ENCODE measurements at places on chromosomes 3 and 15.

DNA sequence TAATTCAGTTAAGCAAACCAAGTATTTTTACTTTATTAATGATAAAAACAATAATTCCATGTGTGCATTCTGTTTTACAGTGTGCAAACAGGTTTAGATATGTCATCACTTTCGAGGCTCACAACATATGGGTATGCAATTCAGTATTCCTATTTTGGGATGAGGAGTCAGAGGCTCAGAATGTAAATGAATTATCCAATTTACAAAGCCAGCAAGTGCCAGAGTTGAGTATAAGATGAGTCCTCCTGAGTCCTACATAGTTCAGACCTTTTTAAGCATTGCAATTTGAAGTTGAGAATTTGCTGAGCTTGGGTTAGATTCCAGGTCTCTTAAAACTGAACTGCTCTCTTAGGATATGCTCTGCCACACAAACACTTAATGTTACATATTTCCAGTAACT is 424.2 kb upstream of the ROBO2 start:
- no peak for DNase-seq

- no peak for DNase-seq
Measured at GRCh38 chr3:127194601-127195187, 1.8 kb downstream of the PRR23E start.

- no peak for DNase-seq
Measured at GRCh38 chr3:53377794-53378193, 30.5 kb upstream of the DCP1A start.

- DNase-seq = no peak
Measured at GRCh38 chr3:121488628-121489027, 57.2 kb downstream of the POLQ start.

DNA sequence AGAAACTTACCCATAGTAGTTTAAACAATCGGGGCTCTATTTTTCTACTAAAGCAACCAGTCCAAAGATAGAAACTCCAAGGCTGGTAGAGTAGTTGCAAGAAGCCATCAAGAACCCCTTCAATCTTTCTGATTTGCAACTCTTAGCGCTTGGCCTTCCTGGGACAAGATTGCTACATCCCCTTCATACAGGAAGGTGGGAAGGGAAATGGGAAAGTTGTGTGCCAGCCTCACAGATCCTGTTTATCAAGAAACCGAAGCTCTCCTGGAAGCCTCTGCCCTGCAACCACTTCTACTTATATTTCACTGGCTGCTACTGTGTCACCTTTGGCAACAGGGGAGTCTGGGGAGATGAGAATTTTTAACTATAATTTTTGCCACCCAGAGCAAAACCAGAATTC is 46.2 kb downstream of the OSBPL10 start:
- no peak for DNase-seq

DNA sequence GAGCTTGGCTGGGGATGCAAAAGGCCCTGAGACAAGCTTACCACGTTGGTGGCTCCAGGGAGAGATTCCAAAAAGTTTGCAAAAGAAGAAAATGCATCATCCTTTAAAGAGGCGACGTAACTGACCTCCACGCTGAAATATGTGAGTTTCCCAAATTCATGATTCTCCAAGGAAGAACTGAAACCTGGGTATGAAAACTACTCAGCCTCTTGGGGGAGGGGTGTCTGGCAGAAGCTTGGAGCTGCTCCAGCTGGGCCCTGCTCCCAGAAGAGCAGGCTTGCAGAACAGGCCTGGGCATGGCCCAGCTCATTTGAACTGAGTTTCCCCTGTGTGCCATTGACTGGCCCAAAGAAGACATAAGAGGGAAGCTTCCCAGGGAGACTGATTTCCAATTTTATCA is 20.5 kb downstream of the CPN2 start:
- no peak for DNase-seq

DNA sequence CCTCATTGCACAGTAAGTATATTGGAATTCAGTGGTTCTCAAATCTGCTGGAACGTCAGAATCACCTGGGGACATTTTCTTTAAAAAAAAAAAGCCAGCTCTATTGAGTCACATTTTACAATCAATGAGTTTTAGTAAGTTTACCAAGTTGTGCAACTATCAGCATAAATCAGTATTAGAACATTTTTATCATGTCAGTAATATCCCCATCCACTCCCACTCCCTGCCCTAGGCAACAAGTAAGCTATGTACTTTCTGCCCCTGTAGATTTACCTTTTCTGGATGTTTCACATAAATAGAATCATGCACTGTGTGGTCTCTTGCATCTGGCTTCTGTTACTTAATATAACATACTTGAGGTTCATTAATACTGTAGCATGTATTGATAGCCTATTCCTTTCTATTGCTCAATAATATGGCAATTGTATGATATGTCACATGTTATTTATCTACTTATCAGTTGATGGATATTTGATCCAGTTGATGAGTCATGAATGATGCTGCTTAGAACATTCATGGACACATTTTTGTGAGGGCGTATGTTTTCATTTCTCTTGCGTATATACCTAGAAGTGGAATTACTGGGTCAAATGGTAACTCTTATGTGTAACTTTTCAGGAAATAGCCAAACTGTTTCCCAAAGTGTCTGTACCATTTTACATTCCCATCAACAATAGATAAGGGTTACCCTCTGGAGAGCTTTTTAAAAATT is 180.5 kb downstream of the THSD4 start:
- no peak for DNase-seq

DNA sequence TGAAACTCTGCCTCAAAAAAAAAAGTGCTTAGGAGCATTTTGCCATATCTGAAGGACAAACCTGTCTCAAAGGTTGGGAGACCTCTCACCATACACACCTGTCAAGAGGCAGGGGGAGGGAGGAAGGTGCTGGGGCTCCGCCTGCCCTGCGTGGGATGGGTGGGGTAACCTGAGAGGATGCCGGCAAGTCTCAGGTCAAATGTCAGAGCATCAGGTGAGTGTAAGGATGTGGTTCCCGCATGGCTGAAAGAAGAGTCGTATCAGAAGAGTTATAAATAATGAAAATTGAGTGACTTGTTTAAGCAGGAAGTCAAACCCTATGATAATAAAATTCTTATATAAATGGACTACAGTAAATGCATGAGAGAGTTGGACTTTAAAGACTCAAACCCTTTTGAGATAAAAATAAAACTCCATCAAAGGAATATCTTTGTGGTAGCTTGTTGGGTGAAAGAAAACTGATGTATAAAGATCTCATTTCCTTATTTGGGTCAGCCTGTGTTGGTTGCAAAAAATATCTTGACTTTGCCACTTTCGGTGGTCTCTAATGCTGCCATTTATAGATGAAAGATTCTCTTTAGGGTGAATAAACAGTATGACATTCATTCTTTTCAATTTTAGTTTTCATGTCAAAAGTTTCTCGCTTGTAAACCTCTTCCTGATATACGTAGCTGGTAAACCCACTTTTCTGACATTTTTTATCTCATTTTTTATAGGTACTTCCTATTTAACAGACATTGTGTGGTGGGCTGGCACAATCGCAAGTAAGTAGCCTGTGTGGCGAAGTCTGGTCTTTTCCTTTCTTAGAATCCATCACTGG is 23.8 kb downstream of the NIPA1 start:
- DNase-seq = no peak

DNA sequence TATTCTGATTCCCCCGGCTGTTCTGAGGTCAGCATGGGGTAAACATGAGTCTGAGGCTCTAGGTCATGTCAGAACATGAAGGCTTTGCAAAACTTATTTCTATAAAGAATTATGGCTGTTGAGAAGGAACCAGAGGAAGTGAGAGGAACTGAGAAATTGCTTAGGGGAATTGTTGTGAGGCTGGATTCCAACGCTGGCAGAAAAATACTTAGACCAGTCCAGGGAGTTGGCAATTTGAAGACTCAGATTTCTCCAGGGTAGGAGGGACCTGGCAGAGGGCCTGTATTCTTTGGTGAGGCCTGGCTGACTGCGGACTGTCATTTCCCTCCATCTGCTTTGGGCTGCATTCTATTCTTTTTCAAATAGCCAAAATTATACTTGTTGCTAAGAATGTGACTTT is 155.5 kb downstream of the PLD1 start:
- DNase-seq = no peak

DNA sequence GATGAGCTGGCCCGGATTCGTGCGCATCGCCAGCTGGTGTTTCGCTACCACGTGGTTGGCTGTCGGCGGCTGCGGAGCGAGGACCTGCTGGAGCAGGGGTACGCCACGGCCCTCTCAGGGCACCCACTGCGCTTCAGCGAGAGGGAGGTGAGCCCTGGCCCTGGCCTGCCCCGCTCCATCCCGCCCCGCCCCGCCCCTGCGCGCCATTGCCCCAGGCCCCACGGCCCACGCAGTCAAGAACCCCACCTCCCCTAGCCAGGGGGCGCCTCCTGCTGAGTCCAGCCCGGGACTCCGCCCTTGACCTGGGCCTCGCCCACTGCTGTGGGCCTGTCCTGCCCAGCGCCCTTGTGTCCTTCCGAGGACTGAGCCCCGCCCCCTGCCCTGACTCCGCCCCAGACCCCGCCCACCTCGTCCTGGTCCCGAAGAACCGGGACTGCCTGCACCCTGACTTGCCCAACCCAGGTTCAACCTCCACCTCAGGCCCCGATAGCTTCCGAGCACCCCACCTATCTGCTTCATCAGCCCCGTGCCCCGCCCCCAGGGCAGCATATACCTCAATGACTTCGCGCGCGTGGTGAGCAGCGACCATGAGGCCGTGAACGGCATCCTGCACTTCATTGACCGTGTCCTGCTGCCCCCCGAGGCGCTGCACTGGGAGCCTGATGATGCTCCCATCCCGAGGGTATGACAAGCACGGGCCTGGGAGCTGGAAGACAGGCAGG is 14.8 kb downstream of the NT5DC2 start:
- DNase-seq = no peak

GRCh38 chr3:52495777-52496602 is 852 bp downstream of the STAB1 start:
- no peak for DNase-seq

DNA sequence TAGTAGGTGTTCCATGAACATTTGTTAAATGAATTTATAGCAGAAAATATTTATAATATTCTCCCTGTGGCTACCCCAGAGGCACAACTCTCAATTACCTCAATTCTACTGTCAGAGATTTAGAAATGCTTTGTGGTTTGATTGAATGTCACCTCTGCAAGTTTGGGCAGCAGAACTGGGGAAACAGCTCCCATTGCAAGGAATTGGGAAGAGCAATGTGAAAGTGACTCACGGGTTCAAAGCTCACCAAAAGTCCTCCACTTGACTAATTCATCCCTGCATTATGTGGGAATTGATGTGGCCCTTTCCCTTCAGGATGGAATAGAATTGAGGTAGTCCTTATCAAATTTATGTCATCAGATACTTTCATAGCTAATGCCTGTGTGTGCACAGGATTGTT is 562.7 kb downstream of the MFSD1 start:
- no peak for DNase-seq
